Astrocyte (in vitro differentiated cells and primary cell): ENCODE measurements at places on chromosomes 6 and 20.

- H3K4me3 ChIP-seq: no peak overlapping the region
- no peaks in the 10 kb centered on the region for H3K36me3 ChIP-seq
- no peak for DNase-seq
- H3K27me3 ChIP-seq: no peaks in the 10 kb centered on the region
- H3K4me1 ChIP-seq: peaks cover 10% of the 10 kb centered on the region
Observed at GRCh38 chr20:63238514-63239125, 2.9 kb downstream of the BIRC7 start.

- DNase-seq: no peak
- H3K36me3 ChIP-seq: no peaks in the 10 kb centered on the region
- no peaks in the 10 kb centered on the region for H3K4me1 ChIP-seq
Observed at GRCh38 chr20:45153147-45153546, 21.6 kb upstream of the PI3 start.

DNA sequence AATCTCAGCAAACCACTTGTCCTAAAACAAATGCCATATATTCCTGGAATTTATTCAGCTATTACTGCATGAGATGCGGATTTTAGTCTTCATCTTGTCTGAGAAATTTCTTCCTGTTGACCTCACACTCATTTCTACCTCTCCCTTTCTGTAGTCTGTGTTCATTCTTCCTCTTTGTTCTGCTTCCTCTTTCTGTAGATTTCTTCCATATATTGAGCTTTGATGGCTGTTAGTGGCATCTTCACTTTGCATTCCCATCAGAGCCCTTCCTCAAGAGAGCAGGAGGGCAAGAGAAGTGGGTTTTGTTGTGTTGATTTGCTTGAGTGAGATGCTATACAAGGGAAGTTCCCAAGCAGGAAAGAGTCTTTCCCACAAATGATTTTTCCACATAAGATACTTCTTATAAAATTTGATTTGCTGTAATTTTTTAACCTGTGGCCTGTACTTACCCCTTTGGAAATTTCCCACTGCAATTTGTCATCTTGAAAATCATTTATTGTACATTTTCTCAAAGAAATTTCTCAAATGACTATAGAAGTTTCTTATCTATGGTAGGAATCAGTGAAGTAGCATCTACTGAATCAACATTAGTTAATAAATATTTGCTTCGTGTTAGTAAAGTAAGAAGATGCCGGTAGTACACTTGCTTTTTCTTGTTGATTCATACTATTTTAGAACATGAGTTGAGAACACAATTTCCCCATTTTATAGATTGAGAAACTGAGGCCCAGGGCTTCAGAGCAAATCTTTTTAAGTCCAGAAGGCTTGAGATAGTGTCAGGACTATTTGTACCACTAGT lies 43.8 kb downstream of the MAP3K4 start:
- H3K4me1 ChIP-seq: peaks cover 44% of the 10 kb centered on the region
- H3K36me3 ChIP-seq: no peaks in the 10 kb centered on the region
- DNase-seq: no peak
- H3K27me3 ChIP-seq: no peaks in the 10 kb centered on the region

- no peak overlapping the region for H3K4me3 ChIP-seq
- H3K27me3 ChIP-seq: no peaks in the 10 kb centered on the region
- H3K27ac ChIP-seq: no peak overlapping the region
- H3K4me1 ChIP-seq: no peaks in the 10 kb centered on the region
- no peaks in the 10 kb centered on the region for H3K36me3 ChIP-seq
Observed at GRCh38 chr6:90739339-90739738, 152.5 kb upstream of the MAP3K7 start.

- peaks cover 8% of the 10 kb centered on the region for H3K27me3 ChIP-seq
- no peaks in the 10 kb centered on the region for H3K4me1 ChIP-seq
- H3K36me3 ChIP-seq: no peaks in the 10 kb centered on the region
- no peak overlapping the region for H3K27ac ChIP-seq
- DNase-seq: no peak
Observed at GRCh38 chr6:111068866-111069234, 18.5 kb upstream of the SLC16A10 start.

DNA sequence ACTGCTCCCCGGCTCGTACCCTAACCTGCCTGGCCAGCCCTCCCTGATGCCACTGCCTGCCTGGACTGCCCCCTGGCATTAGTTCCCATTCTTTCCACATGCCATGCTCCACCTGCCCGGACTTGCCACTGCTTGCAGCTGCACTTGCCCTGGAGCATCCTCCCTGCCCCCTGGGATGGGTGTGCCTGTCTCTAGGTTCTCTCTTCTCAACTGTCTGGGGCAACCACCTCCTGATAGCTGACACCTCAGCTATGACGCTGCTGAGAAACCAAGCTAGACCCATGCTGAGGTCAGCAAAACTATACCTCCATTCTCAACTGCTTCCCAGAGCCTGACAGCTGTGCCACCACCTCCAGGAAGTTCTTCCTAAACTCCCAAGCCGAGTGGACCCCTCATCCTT lies 72.1 kb downstream of the PERP start:
- no peaks in the 10 kb centered on the region for H3K4me1 ChIP-seq
- H3K27ac ChIP-seq: no peak overlapping the region
- no peaks in the 10 kb centered on the region for H3K27me3 ChIP-seq

- H3K27ac ChIP-seq: no peak overlapping the region
- no peaks in the 10 kb centered on the region for H3K36me3 ChIP-seq
Observed at GRCh38 chr6:33988121-33989015, 157.5 kb downstream of the GRM4 start.

- H3K36me3 ChIP-seq: no peaks in the 10 kb centered on the region
- H3K27ac ChIP-seq: peak overlapping the region; percentile 54
- peak overlapping the region; percentile 97 for H3K4me3 ChIP-seq
- no peaks in the 10 kb centered on the region for H3K27me3 ChIP-seq
- DNase-seq: no peak
Observed at GRCh38 chr20:38961530-38962043, 557 bp upstream of the DHX35 start.

GRCh38 chr6:20830576-20830975 lies 296.3 kb downstream of the CDKAL1 start:
- H3K4me3 ChIP-seq: no peak overlapping the region
- H3K4me1 ChIP-seq: peaks cover 13% of the 10 kb centered on the region
- peak; percentile 89 for DNase-seq

DNA sequence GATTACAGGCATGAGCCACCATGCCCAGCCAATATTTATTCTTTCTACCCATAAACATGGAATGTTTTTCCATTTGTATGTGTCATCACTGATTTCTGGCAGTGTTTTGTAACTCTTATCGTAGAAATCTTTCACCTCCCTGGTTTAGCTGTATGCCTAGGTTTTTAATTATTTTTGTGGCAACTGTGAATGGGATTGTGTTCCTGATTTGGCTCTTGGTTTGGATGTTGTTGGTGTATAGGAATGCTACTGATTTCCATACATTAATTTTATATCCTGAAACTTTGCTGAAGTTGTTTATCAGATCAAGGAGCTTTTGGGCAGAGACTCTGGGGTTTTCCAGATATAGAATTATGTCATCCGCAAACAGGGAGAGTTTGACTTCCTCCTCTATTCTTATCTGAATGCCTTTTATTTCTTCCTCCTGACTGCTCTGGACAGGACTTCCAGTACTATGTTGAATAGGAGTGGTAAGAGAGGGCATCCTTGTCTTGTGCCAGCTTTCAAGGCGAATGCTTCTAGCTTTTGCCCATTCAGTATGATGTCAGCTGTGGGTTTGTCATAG lies 198.6 kb downstream of the ZDHHC14 start:
- no peak overlapping the region for H3K4me3 ChIP-seq
- DNase-seq: peak; percentile 36
- no peaks in the 10 kb centered on the region for H3K36me3 ChIP-seq
- H3K4me1 ChIP-seq: no peaks in the 10 kb centered on the region

DNA sequence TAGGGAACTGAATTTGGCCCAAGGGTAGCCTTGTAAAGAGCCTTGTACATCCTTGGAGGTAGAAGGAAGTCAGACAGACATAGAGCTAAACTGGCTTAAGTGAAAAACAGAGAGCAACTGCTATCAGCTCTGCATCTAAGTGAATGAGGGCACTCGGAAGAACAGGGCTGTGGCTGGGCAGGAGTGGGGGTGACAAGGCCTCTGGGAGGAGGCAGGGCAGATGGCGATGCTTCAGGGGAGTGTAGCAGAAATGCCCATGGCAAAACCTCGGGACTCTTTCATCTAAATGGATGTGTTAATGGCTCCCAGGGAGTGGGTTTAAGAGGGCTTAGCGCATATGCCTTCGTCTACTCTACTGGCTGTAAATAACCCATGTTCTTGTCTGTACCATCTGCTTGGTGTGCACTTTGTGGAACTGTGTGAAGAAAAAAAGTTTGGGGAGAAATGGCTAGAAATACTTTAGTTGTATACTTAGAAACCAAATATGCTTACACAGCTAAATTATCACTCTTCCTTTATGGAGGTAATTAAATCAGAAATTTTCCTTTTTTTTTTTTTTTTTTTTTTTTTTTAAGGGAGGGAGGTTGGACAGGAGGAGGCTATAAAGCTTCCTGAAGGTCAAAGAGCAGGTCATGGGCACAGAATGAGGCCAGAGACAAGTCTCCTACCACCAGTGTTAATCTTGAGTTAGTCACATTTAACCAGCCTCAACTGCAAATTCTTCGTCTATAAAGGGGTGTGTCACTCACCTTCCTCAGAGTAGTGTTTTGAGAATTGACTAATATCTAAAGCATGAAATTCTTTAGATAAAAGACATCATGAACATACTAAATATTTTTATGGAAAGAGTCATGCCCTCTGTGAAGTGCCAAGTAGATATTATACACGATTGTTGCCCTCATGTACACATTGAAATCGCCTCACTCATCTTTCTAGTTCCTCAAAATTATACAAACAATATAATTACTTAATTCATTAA lies 60.9 kb downstream of the FYN start:
- peaks cover 22% of the 10 kb centered on the region for H3K4me1 ChIP-seq
- H3K27ac ChIP-seq: peak overlapping the region; percentile 38
- no peaks in the 10 kb centered on the region for H3K36me3 ChIP-seq
